ENCODE measurements at places on chromosomes 5 and 9. TPM values are rescaled to one million over a fixed set of nuclear protein-coding genes. Genes with fewer than 3 reads are reported as not detected.

- peak within 1 kb of the TSS; percentile 71 for H3K27ac ChIP-seq
- no peaks in the 10 kb centered on the region for H3K36me3 ChIP-seq
- H3K4me1 ChIP-seq = peaks cover 17% of the 10 kb centered on the region
- peak; percentile 63 for DNase-seq
- peak within 1 kb of the TSS; percentile 58 for H3K4me3 ChIP-seq
These were observed at the start of gene RANBP17 for GRCh38 chr5:170861917-170862766. Gene RANBP17 (plus strand): TSS chr5:170862018.

DNA sequence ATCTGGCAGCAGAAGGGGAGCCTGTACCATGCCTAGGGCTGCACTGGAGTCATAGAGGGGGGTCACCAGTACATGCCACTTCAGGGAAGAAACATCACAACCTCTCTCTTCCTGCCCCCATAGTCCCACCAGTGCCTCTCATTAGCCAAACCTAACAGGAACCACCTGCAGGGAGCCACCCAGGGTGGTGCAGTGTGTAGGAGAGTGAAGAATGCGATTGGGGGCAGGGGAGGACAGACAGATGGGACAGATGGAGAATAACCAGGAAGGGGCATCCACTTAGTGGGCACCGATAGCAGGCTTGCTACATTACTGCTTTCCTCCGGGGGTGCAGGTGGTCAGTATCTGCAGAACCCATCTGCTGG, 19.2 kb downstream of the DAPK1 start:
- no peaks in the 10 kb centered on the region for H3K36me3 ChIP-seq
- no peak overlapping the region for H3K4me3 ChIP-seq
- no peaks in the 10 kb centered on the region for H3K27me3 ChIP-seq
- H3K27ac ChIP-seq = peak overlapping the region; percentile 62

- H3K4me1 ChIP-seq = peaks cover 17% of the 10 kb centered on the region
- H3K36me3 ChIP-seq = peaks cover 47% of the 10 kb centered on the region
- no peaks in the 10 kb centered on the region for H3K27me3 ChIP-seq
- DNase-seq = no peak
- H3K4me3 ChIP-seq = no peak overlapping the region
These were observed 8.0 kb downstream of the PTCD2 start for GRCh38 chr5:72328172-72328571.

- H3K4me3 ChIP-seq = no peak overlapping the region
- DNase-seq = no peak
- H3K4me1 ChIP-seq = no peaks in the 10 kb centered on the region
- no peaks in the 10 kb centered on the region for H3K36me3 ChIP-seq
These were observed 19.0 kb downstream of the ABLIM3 start for GRCh38 chr5:149160291-149160787.

DNA sequence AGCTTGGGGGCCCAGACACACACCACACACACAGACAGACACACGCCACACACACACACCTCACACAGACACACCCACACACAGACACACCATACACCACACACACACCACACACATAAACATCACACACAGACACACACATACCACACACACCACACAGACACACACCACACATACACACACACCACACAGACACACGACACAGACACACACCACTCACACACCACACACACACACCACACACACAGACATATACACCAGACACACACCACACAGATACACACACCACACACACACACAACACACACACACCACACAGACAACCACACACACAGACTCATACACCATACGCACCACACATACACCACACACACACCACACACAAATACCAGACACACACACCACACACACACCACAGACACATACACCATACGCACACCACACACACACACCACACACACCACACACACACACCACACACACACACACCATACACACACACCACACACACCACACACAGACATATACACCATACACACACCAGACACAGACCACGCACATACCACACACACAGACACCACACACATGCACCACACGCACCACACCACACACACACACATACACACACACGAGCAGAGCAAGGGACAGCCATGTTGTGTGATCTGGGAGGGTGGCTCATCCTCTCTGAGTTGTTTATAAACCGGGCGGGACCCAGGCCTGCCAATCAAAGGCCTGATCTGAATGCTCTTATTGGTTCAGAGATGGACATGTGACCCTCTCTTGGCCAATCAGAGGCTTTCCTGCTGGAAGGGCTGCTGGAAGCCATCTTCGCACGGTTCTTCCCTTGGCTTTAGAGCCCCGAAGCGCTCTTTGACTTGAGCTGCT, 148.3 kb downstream of the GAPVD1 start:
- H3K4me1 ChIP-seq = peaks cover 10% of the 10 kb centered on the region
- no peak overlapping the region for H3K4me3 ChIP-seq
- no peak overlapping the region for H3K27ac ChIP-seq

GRCh38 chr9:94649100-94649819, 9.9 kb upstream of the FBP1 start:
- no peaks in the 10 kb centered on the region for H3K36me3 ChIP-seq
- no peaks in the 10 kb centered on the region for H3K27me3 ChIP-seq
- no peak for DNase-seq
- H3K27ac ChIP-seq = no peak overlapping the region
- H3K4me1 ChIP-seq = no peaks in the 10 kb centered on the region

DNA sequence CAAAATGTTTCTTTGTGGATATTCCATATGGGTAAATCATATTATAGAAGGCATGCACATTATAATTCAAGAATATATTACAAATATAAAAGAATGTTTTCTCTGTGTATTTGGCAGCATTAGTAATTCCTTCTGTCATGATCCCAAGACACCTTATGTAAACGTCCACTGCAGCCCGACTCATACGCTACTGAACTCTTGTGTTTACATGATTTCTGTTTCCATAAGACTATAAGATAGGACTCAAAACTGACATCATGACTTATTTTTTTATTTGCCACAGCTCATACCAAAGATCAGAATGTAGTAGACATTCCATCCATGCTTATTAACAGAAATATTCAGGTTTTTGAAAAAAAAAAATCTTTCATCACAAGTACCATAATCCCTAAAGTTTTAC, 234.1 kb downstream of the AP3B1 start:
- no peak overlapping the region for H3K27ac ChIP-seq
- DNase-seq = no peak
- H3K4me3 ChIP-seq = no peak overlapping the region
- no peaks in the 10 kb centered on the region for H3K27me3 ChIP-seq
- H3K36me3 ChIP-seq = no peaks in the 10 kb centered on the region
- no peaks in the 10 kb centered on the region for H3K4me1 ChIP-seq

Gene FBLL1
- polyA plus RNA-seq = 0.57 TPM

Gene CER1
- not detected for polyA plus RNA-seq

All from sigmoid colon (tissue), 7 donors.